ENCODE measurements at places on chromosomes 3 and 15. TPM values are rescaled to one million over a fixed set of nuclear protein-coding genes. Genes with fewer than 3 reads are reported as not detected.

Gene CFAP100
- total RNA-seq = not detected

Gene PLAAT1
- total RNA-seq = 0.90 TPM

Gene MNS1
- total RNA-seq = 7.0 TPM

Gene GOLGA6L9
- 1.2 TPM for total RNA-seq

Gene METTL6
- 30.6 TPM for total RNA-seq

Gene STX19
- total RNA-seq = not detected

Gene PRSS50
- not detected for total RNA-seq

Gene TEX55
- not detected for total RNA-seq

Gene APOD
- total RNA-seq = 2.9 TPM

Gene ZNF501
- 13.1 TPM for total RNA-seq

Gene ALCAM
- 91.2 TPM for total RNA-seq

Gene CYP19A1
- total RNA-seq = 3.1 TPM

Gene FGF7
- total RNA-seq = 97.7 TPM

Gene CILP
- total RNA-seq = 0.16 TPM

Gene RTP1
- not detected for total RNA-seq

Gene OR5K2
- not detected for total RNA-seq

Gene PTPN23
- 14.3 TPM for total RNA-seq

Gene ISLR2
- 0.36 TPM for total RNA-seq

Gene GCSAM
- total RNA-seq = not detected

Gene VGLL3
- total RNA-seq = 47.4 TPM

Gene ZNF770
- 27.4 TPM for total RNA-seq

Gene NR2C2
- total RNA-seq = 13.0 TPM
